ENCODE measurements at places on chromosomes 3 and 15.

DNA sequence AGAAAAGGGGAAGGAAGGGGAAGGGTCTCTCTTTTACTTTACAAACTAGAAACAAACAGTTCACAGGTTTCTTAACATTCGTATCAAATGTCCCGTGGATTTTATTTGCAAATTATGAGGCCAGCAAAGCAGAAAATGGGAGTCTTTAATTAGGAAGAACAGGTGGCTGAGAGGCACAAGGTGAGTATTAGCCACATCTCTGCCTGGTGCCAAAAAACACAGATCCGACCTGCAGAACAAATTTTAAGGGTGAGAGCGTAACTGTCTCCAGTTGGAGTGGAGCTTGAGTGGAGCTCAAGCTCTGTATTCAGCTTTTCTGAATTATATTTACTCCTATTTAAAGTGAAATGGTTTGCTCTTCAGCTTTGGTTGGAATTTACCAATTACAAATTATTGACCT, 1004.9 kb downstream of the FHIT start:
- DNase-seq, result no peak

- DNase-seq, result no peak
Observed at GRCh38 chr3:86958534-86958933, 32.4 kb downstream of the VGLL3 start.

- DNase-seq, result no peak
Observed at GRCh38 chr15:42285034-42285433, 11.8 kb upstream of the TMEM87A start.

- no peak for DNase-seq
Observed at GRCh38 chr3:150269526-150269925, 138.6 kb upstream of the TSC22D2 start.
